Fibroblast of the aortic adventitia (primary cell): ENCODE measurements at places on chromosomes 5 and 9.
A peak's percentile ranks its signal among the peaks of the same experiment; 100 is the strongest.

DNA sequence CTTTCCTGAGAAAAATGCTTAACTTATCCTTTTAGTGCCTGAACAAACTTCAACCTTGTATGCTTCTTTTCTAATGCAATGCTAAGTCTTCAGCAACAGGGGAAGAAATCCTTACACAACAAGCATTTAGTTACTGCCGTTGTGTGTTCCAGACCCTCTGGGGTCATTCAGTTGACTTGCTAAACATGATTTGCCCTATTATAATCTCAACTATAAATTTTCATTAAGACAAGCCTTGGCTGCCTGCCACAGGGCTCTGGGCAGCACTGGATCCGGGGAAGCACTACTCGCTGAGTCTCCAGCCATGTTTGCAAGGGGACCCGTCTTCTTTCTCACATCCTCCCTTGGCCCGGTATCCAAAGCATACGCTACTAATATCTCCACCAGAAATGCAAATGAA, 58.1 kb downstream of the PTCH1 start:
- no peak for DNase-seq

GRCh38 chr9:128169492-128169891, 9.4 kb downstream of the BBLN start:
- DNase-seq, result no peak

- no peak for DNase-seq
These were observed 389.1 kb downstream of the GADD45G start for GRCh38 chr9:89993678-89994630.

GRCh38 chr5:169856571-169856970, 123.7 kb downstream of the INSYN2B start:
- DNase-seq, result peak; percentile 86

GRCh38 chr9:81578606-81579005, 110.7 kb downstream of the TLE1 start:
- DNase-seq, result peak; percentile 37

DNA sequence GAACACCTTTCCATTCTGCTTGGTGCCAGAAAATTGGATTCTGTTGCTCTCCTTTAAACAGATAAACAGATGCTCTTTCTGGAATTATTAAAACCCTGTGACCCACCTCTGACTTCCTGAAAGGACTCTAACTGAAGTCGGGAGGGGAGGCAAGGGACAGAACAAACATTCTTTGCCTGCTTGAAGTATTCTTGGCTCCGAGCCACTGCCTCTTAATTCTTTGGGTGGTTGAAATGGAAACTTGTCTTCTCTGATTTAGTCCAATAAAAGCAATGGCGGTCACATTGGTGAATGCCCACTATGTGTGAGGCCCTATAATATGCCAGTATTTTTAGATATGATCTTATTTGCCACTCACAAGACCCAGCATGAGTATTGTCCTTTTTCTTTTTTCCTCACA, 236.8 kb downstream of the SLIT3 start:
- DNase-seq, result peak; percentile 20

DNA sequence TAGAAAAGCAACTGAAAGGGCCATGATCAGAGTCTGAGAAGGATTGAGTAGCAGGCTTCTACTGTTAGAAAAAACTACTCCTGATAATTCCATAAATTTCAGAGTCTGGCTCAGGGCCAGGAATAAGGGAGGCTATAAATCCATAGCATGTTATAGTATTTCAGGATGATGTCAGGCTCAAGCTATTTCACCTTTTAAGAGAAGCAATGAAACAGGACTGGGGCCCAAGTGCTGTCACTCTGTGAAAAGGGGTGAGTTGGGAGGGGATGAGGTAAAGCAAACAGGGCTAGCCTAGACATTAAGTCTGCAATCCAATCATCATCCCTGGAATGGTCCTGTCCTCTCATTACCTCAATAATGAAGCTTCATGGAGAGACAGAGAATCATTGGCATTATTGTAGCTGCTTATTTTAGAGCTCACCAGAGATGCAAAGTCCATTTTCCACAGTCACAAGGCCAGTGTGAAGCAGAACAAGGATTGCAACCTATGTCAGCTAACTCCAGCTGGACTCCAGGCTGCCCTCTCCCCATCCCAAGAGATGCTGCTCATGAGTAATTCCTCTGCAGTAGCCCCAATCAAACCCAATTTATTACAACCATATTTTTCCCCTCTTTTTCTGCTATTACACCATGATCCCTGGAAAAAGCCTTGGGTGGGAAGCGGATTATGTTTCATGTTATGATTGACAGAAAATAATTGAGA, 56.0 kb downstream of the PAPPA start:
- DNase-seq, result no peak

DNA sequence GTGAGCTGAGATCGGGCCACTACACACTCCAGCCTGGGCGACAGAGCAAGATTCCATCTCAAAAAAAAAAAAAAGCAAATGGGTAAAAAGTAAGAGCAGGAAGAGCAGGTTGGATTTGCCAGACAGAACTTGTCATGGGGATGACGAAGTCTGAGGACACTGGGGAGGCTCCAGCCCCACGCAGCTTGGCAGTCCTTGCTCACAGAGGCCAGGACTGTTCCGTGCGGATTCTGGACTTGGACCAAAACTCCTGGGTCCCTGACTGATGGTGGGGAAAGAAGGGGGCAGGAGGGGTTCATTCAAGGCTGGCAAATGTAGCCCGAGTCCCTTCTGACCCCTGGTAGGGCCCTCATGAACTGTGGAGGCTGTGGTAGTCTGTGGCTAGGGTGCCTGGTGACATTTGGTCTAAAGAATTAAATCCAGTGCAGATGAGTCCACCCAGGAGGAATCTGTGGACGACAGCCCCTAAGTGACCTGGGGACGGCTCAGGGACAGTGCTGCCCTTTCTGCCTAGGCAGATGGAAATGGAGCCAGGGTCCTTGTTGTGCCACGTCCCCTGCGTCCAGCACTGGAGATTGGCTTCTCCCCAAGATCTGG, 3.1 kb downstream of the FGD3 start:
- no peak for DNase-seq

DNA sequence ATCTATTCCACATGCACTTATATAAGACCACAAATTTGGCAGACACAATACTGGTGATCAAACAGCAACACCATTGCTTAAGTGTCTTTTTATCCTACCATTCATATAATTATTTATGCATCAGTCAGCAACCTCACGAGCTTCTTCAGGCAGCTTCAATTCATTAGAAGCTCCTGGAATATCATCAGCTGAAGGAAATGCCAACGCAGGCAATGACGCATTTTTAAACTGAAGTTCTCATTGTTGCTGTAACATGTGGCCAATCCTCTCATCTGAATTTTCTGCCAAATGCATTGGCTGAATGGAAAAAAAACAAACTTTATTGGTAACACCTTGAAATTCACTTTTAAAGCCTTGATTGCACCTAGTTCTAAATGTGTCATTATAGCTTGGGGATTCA, 376.4 kb upstream of the RGMB start:
- DNase-seq, result peak; percentile 66

- DNase-seq, result no peak
These were observed 318.6 kb upstream of the PIK3R1 start for GRCh38 chr5:67896930-67897313.

GRCh38 chr5:177530638-177531037, 13.9 kb upstream of the DDX41 start:
- DNase-seq, result no peak

GRCh38 chr9:132663117-132663516, 6.7 kb downstream of the DDX31 start:
- DNase-seq, result peak; percentile 3

DNA sequence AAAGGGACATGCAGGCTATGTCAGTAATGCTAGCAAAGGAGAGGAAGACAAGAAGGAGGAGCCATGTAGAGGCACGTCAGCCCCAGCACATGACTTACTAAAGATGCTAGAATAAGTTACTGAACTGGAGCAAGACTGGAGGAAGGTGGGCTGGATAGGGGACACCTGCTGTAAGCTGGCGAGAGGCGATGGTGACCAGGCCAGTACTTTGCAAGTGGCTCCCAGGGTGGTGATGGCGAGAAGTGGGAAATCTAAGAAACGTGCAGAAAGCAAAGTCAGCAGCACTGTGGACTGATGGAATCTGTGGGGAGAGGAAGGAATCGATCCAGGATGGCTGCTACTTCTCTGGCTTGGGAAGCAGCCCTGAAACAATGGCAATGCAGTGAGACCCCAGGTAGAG, 617.1 kb upstream of the ADAMTS16 start:
- DNase-seq, result no peak

- DNase-seq, result peak; percentile 83
These were observed 46.8 kb upstream of the PLPP6 start for GRCh38 chr9:4615251-4615650.

DNA sequence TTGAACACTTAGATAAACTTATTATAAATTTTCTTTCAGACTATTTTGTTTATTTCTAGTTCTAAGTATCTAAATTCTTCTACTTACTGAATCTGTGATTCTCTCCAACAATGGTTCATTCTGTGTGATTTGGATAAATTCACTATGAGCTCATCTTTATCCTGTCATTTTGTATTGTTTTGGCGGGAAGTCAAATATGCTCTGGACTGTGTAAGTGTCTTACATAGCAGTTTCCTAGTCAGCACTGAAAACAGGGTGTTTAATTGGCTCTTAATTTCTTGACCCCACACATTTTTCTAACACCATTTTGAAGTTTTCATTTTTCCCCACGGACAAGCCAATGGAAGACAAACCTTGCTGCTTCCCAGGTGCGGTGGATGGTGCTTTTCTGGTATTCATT, 207.0 kb upstream of the ACO1 start:
- DNase-seq, result no peak

DNA sequence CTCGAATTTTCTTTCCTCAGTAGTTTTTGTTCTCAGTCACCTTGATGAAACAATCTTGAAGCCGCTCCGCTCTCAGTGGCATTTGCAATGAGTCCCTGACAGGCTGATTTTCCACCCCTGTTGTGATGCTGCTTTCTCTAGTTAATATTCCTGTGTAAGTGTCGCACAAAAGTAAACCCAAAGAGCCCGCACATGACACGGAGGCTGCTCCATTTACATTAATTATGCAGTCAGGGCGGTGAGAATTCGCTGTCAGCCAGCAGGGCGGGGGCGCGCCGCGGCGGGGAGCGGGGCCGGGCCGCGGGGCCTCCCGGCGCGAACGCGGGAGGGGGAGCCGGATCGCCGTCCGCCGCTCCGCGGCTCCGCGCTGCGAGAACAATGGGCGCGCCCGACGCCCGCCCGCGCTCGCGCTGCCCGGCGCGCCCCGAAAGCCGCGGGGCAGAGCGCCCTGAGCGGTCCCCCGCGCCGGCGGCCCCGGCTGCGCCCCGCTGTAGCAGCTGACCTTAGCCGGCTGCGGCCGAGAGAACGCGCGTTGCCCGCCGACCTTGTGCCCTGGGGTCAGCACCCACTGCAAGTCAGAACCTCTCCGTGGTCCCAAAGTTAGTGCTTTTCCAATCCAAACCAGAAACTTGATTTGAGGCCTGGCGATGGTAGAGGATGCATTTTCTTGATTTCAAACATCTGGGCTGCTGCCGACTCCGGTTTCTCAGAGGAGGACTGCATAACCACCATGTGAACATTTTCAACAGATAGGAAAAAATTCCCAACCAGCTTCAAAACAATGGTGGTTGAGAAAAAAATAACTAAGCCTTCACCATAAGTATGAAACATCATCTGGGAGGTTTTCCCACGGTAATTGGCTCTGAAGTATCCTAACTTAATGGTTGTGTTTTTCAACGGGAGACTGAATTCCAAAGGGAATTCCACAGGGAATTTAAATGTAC, 142.6 kb downstream of the PBX3 start:
- DNase-seq, result peak; percentile 84

- no peak for DNase-seq
These were observed 243.8 kb upstream of the ZNF462 start for GRCh38 chr9:106619211-106619610.

GRCh38 chr9:14103115-14103514, 210.8 kb downstream of the NFIB start:
- DNase-seq, result peak; percentile 63

- no peak for DNase-seq
These were observed 62.6 kb downstream of the PPARGC1B start for GRCh38 chr5:149792540-149793255.

- DNase-seq, result no peak
These were observed 25.5 kb downstream of the TCF7 start for GRCh38 chr5:134139891-134140469.

DNA sequence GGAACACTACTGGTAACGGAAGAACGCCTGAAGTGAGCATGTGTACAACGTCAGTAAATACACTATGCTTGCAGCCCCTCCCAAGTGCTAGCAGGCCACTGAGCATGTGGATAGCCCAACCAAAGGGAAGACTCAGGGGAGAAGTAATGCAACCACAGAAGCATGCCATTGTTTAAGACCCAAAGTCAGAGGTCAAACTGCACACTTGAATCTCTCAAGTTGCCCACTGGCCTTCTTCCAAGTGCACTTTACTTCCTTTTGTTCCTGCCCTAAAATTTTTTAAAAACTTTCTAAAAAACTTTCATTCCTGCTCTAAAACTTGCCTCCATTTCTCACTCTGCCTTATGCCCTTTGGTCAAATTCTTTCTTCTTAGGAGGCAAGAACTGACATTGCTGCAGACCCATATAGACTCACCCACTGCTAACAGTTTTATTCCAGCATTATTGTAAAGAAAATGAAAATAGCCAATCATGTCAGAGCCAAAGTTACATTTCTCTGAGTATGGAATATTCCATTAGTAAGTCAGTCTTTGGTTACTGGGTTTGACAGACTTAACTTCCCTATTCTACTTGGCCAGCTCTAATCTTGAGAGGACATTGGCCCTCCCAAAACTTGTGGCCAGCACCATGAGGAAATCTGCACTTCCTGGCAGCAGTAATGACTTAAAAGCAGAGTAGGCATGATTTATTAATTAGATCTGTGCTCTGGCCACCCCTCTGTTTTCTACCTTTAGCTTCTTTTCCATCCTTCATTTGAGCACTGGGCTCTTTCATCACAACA, 76.9 kb downstream of the TSSK1B start:
- DNase-seq, result peak; percentile 69

- DNase-seq, result peak; percentile 79
These were observed 20.4 kb upstream of the IER5L start for GRCh38 chr9:129198319-129199043.

GRCh38 chr9:124392254-124392870, 22.9 kb downstream of the PSMB7 start:
- DNase-seq, result no peak

DNA sequence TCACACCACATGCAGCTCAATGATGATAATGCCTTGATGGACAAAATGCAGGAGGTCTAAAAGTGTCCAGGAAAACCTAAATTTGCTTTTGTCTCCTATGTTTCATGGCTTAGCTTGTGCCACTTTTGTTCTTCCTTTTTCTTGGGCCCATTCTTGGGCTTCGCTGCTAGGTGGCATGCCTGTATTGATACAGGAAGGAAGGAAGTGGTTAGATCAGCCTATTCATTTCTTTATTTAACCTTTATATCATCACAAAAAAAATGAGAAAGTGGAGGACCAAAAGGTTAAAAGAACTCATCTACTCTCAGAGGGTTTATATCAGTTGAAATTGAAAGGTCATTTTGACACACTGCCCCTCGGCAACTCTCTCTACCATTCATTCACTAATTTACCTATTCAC, 260.2 kb downstream of the ARHGAP26 start:
- DNase-seq, result no peak

- no peak for DNase-seq
These were observed 93.4 kb downstream of the RXRA start for GRCh38 chr9:134419684-134420076.

GRCh38 chr5:147858565-147858964, 19.9 kb upstream of the SCGB3A2 start:
- DNase-seq, result no peak
